NB4 (cell line): ENCODE measurements at places on chromosomes 3 and 15.

DNA sequence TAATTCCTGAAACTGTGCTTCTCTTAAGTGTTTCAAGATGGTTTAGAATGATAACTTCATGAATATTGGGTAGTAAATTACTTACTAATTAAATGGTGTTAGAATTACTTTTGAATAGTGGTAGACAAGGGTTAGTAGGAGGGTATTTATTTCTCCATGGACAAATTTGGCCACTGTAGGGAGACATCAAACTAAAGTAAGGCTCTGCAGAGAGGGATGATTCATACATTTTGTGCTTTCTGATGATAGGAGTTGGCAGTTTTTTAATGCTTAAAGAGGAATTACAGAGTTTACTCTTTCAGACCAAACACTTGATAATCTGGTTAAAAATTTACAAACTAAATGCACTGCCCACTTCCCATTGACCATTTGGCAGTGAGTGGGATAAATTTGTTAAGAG, 127.6 kb downstream of the NAALADL2 start:
- DNase-seq: no peak

- no peak for DNase-seq
These were observed 3.3 kb downstream of the PPP4R2 start for GRCh38 chr3:72999951-73000350.

DNA sequence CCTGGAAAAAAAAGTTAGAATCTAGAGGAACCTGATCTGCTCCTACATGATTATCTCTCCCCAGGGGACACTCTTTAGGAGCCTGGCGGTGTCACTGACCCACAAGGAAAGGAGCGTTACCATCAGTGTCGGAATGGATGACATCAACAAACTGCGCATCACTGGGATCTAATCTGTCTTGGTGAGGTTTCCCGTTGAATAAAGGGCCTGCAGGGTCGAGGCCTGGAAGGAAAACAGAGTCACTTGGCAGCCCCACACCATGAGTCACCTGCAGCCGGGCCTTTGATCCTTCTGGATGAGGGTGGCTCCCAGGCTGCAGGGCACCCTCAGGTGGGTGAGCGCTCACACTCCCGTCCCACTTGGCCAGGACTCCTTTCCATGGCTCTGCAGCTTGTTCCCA, 25.0 kb downstream of the LIPH start:
- DNase-seq: no peak

DNA sequence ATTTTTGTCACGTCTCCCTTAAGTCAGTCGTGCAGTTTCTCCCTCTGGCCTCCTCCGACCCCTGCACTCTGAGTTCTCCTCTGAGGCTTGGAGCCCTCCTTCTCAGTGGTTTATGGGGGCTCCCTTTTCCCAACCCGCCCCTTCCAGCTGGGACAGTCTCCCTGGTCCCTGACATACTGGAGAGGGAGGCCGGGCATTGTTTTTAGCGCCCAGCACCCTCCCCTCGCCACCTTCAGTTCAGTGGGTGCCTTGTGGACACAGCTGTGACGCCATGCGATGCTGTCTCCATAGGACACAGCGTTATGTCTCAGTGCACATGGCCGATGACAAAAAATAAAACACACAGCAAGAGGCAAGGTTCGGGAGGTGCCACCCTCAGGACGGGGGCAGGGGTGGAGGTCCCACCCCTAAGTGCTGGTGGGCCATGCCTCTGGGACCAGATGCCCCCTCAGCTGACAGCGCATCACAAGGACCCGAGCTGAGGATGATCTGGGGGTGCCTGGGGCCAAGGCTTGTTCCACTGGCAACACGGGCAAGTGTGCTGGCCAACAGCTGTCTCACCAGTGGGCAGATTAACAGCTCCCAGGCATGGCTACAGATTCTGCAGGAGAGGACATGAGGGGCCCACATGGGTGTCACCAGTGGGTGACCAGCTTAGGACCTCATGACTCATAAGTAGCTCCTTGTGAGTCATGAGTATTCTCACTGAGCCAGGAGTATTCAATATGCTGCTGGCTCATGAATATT, 81.6 kb downstream of the PLXNA1 start:
- peak; percentile 22 for DNase-seq

GRCh38 chr3:176968631-176969030, 228.7 kb downstream of the TBL1XR1 start:
- no peak for DNase-seq

DNA sequence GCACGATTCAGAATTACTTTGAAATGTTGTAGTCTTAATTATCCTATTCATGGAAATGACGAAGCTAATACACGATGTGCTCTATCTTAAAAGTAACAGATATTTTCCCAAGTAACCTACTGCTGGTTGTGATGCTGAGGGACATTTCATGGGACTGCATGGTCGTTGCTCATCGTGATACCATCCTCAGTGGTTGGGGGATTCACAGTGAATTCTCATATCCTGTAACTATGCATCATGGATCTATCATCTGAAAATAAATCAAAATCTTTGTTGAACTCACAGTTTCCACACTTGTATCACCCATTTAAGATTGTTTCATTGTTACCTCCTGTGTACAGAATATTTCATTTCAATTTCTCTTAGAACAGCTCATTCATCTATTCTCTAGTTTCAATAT, 84.7 kb downstream of the OPA1 start:
- no peak for DNase-seq

DNA sequence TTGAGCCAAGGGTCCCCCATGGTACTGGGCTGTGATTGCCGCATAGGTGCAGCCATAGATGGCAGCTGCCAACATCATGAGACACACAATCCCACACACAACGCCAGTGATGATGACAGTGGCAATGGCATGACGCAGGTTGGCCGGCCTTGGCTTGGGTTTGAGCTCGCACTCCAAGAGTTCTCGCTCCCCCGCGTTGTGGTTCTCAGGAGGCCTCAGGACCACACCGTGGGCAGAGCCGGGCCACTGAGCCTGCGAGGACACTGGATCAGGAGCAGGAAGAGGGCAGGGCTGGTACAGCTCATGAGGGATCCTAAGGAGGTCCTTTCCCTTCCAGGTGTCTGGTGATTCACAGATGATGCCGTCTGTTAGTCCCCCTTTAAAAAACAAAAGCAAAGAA, 9.3 kb downstream of the LRTM1 start:
- DNase-seq: no peak

DNA sequence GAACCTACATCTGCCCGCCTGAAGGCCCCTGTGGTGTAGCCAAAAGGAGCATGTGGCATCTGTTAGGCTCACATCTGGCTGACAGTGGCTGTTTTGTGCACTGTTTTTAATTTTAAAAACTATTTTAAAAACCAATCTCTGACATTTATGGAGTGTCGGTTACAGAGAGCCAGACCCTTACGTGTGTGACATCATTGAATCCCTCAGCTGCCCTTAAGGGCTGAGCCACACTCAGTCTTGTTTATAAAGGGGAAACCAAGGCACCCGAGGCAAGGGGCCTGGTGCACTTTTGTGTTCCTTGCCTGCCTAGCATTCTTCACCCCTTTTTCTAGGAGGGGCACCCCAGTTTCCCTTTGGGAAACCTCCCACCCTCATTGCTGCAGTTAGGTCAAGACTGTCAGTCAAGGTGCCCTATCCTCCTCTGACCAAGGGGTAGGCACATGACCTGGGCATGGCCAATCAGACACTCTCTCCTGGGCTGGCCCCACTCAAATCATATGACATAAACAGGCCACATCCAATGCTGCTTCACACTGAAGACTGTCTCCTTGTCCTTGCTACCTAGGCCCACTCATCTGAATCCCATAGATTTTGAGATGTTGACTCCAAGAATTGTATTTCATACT, 105.3 kb downstream of the LSM3 start:
- DNase-seq: no peak

DNA sequence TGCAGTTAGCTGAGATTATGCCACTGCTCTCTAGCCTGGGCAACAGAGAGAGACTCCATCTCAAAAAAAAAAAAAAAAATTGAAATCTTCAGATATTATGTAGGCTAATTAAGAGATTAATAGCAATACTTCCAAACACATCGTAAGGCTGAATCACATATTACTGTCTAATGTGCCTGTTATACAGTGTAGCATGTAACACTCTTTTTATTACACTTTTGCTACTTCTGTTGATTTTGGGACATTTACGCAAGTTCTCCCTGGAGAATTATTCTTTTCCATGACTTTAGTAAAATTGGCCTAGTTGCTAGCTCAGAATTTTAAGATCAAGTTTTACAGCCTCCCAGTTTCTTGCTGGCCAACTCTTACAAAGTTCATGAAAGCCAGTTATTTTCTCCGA, 605.2 kb downstream of the NAALADL2 start:
- DNase-seq: no peak

DNA sequence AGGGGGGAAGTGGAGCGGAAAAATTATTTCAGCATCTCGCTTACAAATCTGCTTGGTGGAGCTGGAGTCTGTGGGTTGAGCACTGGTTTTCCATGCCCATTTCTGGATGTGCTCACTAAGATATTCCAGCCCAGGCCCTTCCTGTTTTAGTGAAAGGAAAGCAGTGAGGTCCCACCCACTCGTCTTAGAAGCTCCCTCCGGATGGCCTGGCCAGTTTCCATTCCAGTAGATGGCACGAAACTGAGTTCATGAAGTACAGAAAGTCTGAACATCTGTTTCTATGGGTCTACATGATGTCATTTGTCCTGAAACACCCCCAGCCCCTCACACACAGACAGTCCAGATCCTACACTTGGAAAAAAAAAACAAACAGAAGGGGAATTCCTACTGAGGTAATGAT, 31.9 kb upstream of the THSD4 start:
- no peak for DNase-seq

DNA sequence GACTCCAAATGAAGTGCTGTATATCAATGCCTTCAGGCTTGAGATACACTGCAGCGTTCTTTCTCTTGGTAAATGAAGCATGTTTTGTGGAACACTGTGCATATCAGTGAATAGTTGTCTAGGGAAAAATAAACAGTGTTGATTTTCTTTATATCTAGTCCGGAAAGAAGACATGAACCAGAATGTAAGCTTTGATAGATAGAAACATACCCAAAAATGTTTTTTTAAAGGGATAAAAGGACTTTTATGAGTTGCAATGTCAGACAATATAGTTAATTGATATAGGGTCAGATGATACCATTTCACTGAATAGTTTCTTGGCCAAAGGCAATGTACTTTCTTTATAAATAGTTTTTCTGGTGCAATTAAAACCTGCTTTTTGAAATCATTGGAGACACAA, 1037.8 kb downstream of the OTOL1 start:
- no peak for DNase-seq

DNA sequence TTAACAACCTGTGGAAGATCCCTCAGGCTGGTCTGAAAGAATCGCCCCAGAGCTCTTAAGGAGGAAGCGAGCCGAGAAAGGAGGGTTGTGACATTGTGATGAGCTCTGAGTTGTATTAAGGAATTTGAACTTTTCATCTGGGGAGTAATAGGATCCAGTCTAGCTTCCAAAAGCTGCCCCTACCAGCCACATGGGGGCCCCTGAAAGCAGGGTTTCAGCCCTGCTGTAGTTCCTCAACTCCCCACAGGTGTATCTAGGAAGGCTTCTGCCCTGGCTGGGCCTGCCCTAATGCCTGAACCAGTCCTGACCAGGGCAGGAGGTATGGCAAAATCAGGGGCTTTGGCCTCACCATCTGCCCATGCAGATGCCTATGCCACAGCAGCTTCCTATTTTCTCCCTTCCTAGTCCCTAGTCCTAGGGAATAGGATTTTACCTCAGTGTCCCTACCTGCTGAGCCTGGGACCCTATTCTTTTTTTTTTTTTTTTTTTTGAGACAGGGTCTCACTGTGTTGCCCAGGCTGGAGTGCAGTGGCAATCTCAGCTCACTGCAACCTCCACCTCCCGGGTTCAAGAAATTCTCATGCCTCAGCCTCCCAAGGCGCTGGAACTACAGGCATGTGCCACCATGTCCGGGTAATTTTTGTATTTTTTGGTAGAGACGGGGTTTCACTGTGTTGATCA, 5.0 kb upstream of the AP3S2 start:
- DNase-seq: peak; percentile 72

DNA sequence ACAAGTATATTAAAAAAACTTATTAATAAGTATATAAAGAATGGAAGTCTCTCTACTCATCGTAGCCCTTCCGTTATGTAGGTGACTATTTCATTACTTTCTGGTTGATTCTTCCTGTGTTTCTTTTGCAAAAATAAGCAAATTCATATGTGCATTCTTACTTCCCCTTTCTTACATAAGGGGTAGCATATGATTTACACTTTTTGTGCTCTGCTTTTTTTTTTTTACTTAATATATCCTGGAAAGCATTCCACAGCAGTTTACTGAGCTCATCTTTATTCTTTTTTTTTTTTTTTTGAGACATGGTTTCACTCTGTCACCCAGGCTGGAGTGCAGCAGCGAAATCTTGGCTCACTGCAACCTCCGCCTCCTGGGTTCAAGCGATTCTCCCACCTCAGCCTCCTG, 12.9 kb downstream of the SCAMP5 start:
- peak; percentile 69 for DNase-seq

GRCh38 chr15:34353627-34354026, 10.5 kb downstream of the NUTM1 start:
- no peak for DNase-seq

GRCh38 chr3:14138878-14139655, 14.2 kb downstream of the TMEM43 start:
- DNase-seq: no peak

DNA sequence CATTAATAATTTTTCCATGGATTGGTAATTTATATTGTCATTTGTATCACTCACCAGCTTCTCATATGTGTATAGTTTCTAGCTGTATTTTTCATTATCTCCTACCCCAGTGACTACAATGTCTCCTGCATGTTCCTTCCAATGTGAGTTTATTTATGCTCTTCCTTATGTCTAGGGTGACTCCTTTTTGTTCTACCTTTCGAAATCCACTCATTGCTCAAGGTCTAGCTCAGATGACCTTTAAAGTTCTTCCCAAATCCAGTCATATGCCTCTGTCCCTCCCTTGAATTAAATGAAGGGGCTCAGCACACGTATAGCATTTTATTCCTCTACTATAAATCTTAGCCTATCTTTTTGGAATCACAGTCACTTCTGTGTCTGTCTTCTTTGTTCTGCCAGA, 53.0 kb downstream of the TMEM45A start:
- DNase-seq: no peak

- DNase-seq: no peak
These were observed at the start of gene PODXL2 for GRCh38 chr3:127628788-127629466. TSS of gene PODXL2 (plus strand) at chr3:127629185. CDS start at chr3:127629220, 35 bp downstream.

GRCh38 chr3:168061332-168061996, 34.3 kb downstream of the GOLIM4 start:
- DNase-seq: no peak

GRCh38 chr15:44713006-44713966, 2.0 kb downstream of the B2M start:
- peak; percentile 52 for DNase-seq

- DNase-seq: no peak
These were observed 7.9 kb upstream of the SPPL2A start for GRCh38 chr15:50773389-50773788.

DNA sequence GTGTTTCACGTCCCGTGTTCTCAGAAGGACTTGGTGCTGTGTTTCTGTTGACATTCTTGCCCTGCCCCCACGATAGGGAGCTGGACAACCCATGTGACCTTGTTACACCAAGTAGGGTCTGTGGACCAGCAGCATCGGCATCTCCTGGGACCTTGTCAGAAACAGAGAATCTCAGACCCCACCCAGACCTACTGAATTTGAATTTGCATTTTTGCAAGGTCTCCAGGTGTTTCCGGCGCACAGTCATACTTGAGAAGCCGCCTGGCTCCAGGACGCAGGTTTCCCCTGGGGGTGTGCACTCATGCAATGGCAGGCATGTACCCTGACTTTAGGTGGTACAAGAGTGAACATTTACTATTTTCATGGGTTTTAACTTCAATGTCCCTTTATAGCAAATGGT, 117.9 kb downstream of the TLE3 start:
- no peak for DNase-seq

GRCh38 chr3:30720586-30721313, 114.3 kb downstream of the TGFBR2 start:
- no peak for DNase-seq

GRCh38 chr15:57457726-57458125, 81.4 kb downstream of the CGNL1 start:
- no peak for DNase-seq
